Esophagus squamous epithelium (tissue), 5 donors: ENCODE measurements at places on chromosomes 4 and X.

- DNase-seq, result no peak
Measured at GRCh38 chrX:85808217-85808616, 239.1 kb downstream of the CHM start.

DNA sequence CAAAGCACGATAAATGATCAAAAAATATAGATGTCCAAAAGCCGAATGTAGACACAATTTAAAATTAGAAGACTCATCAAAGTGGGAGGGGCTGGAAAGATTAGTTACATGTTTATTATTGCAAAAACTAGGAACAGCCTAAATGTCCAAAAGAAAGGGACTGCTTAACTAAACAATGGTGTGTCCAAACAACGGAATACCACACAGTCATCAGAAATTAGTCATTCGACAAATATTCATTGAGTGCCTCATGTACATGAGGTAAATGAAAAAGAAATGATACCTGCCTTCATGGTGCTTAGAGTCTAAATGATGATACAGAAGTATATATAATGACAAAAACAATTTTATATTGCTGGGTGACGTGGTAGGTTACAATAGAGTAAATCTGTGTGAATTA, 139.7 kb downstream of the MAML3 start:
- DNase-seq, result no peak

GRCh38 chr4:5963611-5964010, 54.6 kb downstream of the C4orf50 start:
- DNase-seq, result no peak

GRCh38 chr4:41982716-41983115, 1.2 kb downstream of the DCAF4L1 start:
- DNase-seq, result no peak

- DNase-seq, result no peak
Measured at GRCh38 chrX:150544222-150544787, 24.1 kb upstream of the MTM1 start.

GRCh38 chr4:86497131-86497530, 97.0 kb upstream of the PTPN13 start:
- DNase-seq, result no peak
